Hippocampal formation (tissue), 2 donors: ENCODE measurements at places on chromosomes 4 and X.

DNA sequence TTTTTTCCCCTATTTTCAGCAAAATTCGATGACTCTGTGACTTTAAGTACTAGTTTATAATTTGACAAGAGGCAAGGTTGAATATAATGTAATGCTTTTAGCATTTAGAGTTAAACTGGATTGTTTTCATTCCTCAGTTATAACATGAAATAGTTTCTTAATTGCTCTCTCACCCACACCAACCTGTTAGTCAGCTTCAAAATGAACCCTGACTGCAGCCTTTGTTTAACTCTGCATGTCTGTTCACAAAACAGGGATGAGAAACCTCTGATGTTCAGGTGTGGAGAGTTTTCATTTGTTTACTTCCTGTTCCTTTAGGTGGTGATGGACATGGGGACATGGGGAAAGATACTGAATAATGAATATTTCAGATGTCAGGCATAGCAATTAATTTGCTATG is 49.9 kb upstream of the MND1 start:
- DNase-seq: no peak

DNA sequence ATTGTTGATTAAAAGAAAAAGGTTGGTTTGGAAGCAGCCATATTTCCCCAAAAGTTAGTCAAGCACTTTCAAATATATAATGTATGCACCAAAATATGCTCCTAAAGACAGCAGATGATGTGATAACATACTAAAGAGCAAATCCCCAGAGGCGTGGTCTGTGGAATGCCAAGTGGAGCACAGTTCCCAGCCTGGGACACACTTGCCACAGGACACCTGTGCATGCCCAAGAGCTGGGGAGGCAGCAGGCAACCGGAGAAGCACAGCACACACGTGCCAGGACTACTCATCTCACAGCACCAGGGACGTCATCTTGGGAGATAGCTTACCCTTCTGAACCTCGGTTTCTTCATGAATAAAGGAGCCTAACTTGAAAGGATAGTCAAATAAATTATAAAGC is 12.5 kb downstream of the STX18 start:
- no peak for DNase-seq

DNA sequence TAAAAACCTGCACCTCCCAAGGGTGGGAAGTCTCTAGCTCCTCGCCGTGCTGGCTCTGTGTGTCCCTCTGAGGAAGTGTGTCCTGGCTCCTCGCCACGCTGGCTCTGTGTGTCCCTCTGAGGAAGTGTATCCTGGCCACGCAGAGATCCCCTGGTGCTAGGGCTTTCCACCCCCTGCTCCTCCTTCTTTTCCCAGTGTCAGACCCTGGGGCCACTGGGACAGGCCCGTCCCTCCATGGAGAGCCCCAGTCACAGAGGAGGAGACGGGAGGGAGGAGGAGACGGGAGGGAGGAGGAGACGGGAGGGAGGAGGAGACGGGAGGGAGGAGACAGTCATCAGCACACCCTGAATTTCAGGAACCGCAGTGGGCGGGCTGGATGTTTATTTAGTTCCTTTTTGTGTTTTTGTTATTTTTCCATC is 53.8 kb upstream of the HGFAC start:
- DNase-seq: no peak

DNA sequence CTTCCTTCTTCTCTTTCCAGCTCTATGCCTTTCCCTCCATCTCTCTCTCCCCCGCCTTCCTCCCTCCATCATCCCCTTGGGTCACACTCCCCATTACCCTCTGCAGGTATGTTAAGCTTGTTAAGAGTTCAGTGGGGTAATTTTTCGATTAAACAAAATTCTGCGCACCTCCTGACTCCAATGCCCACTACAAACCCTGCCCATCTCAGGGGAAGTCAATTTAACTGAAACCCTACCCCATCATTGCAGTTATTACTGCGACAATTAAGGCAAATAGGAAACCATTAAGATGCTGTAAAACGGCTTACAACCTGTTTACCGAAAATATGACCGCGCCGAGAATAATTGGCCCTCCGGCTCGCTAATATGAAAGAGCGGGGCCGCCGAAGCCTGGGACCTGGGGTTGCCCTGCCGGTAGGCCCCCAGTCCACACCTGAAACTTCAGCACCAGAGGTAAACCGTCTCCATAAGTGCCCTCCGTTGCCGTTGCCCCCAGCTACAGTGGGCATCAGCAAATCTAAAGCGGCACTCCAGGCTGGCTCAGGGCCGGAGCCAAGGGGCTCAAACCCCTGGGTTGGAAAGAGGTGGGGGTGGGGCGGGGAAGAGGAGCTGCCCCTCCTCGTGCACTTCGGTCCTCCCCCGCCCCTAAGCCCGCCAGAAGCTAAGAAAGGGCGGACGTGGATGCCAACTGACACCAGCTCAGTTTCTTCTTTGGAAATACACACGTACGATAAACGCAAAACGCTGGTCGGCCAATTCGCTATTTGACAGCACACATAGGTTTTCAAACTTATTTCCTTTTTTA is 4.8 kb downstream of the ARX start:
- no peak for DNase-seq

DNA sequence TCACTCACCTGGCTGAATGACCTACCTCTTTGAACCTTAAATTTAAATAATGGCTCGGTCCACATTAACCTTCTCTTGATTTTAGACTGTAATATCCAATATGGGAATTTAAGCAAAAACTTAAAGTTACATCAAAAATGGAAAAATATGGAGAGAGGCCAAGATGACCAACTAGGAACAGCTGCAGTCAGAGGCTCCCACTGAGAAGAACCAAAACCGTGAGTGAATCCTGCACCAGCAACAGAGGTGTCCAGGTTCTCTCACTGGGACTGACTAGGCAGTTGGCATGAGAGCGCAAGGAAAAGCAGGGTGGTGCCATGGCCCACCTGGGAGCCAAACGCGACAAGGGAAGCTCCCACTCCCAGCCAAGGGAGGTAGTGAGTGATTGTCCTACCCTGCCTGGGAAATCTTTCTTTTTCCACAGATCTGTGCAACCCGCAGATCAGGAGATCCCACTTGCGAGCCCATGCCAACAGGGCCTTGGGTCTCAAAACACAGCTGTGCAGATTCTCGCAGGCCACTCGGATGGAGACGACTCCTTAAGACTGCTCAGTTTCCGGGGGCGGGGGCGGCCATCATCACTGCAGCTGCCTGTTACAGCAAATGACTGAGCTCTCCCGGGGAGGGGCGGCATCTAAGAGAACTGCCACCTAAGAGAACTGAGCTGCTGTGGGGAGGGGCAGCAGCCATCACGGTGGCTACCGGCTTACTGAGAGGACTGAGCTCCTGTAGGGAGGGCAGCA is 343.4 kb downstream of the DMD start:
- no peak for DNase-seq

- no peak for DNase-seq
Observed at GRCh38 chr4:40672528-40673522, 43.2 kb upstream of the RBM47 start.

- peak; percentile 36 for DNase-seq
Observed at GRCh38 chr4:28686618-28687017, 1826.0 kb downstream of the STIM2 start.

- no peak for DNase-seq
Observed at GRCh38 chr4:8297141-8297601, 27.6 kb downstream of the HTRA3 start.

DNA sequence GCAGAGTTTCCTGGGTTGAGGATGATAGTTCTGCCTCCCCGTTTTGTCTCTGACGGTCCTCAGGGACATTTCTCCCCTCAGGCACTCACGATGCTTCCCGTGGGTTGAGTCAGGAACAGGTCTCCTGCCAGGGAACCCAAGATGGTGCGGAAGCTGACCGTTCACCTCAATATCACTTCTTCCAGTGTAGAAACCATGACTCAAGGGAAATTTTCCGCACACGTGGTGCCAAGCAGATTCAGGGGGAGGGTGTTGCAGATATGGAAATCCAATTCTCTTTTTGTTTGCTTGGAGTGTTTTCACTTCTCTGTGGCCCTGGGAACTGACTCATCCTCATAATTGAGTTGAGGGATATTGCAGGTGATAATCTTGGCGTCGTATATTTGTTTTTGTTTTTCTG is 46.7 kb downstream of the CXorf49B start:
- no peak for DNase-seq

GRCh38 chr4:22356987-22357596 is 158.8 kb downstream of the ADGRA3 start:
- peak; percentile 26 for DNase-seq

- DNase-seq: no peak
Observed at GRCh38 chr4:55635741-55636655, at the start of gene NMU. TSS of gene NMU (minus strand) at chr4:55636298. CDS start at chr4:55636192, 106 bp downstream.

DNA sequence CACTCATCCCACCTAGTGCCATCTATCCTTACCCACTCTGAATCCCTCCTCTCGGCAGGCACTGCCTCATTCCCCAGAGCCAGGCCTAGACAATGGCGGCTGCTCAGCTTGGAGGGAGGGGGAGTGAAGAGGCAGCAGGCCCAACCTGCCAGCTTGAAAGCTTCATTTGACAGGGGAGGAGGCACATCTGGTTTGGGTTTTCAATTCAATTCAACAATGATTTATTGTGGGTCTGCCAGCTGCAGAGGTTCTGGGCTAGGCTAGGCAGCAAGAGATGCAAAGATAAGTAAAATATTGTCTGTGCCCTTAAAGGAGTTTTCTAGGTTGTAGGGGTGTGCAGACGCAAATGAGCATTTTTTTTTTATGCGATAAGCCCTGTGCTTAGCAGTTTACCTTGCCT is 58.5 kb downstream of the RTL9 start:
- DNase-seq: no peak

- DNase-seq: no peak
Observed at GRCh38 chrX:9282325-9282724, 182.5 kb upstream of the TBL1X start.

- no peak for DNase-seq
Observed at GRCh38 chr4:33724685-33725084, 2519.6 kb downstream of the ARAP2 start.

GRCh38 chr4:185381288-185382196 is 14.2 kb downstream of the LRP2BP start:
- no peak for DNase-seq

- DNase-seq: no peak
Observed at GRCh38 chr4:111883557-111883999, 261.7 kb upstream of the FAM241A start.

DNA sequence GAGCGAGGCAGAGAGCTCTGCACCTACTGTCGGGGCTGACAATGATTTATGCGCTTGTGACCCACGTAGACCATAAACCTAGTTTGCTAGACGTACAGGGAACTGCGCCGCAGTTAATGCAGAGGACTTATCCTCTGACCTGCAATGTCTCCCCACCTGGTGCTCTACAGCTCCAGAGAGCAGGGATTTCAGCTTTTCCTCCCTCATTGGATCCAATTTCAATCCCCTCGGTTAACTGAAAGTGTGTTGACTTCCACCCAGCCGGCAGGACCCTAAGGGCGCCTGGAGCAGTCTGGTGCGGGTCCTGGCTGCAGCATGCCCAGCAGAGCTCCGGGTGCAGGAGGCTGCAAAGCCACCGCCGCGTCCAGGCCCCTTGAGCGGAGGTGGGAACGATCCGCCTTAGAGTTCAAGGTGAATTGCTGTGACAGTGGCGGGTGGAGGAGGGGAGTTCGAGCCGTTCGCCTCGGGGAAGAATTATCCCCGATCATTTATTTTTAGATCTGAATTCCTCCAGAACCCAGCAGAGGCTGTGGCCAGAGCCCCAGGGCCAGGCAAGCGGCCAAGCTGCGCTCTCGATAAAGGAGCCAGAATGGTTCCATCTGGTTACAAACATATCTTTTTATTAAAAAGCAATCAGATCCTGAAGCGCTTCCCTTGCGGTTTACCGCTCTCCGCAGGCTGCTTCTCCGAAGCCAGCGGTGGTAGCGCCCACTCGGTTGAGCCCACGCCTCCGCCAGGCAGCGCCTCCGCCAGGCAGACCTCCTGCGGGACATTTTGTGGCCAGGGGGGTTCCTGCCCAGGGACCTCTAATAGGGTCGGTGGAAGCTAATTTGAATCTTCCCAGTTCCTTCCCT is 66.0 kb downstream of the FBXO8 start:
- DNase-seq: no peak

DNA sequence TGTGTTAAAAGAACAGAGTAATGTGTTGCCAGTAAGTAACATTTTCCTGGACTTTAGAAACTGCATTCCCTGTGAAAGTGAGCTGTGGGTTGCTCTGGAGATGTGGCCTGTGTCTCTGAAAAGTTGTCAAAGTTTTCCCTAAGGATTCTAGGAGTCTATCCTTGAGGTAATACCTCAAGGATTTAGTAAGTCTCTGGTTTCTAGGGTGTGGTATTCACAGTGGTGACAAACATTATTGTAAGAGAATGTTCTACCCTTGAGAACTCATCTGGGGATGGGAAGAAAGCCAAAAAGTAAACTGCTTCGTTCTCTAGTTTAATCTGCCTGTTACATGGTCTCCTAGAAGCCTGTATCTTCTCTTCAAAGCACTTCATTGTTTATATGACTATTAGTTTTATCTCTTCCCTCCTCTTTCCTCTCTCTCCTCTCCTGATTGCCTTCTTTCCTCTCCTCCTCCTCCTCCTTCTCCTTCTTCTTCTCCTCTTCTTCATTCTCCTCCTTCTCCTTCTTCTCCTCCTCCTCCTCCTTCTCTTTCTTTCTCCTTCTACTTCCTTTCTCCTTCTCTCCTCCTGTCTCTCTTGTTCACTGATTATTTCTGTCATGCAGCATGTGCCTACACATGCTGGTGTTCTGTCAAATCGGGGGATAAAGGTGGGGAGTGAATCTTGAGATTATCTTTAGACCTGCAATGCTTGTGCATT is 321.3 kb downstream of the PTTG2 start:
- no peak for DNase-seq

DNA sequence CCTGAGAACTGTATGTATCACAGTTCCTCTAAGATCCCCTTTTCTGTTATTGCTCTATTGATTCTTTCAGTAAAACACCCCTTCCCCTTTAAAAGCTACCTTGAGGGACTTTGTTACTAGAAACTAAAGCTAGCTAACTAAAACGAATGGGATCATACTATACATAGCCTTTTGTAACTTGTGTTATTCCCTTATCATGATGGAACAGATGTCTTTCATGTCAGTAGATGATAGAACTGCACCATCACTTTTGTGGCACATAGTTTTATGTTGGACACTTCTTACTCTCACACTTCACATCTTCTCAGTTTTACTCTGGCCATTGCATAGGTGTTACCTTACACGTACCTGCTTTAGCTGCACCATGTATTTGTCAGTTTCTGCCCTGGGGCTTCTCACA is 46.6 kb upstream of the PGRMC2 start:
- DNase-seq: no peak

- DNase-seq: no peak
Observed at GRCh38 chr4:87633243-87633642, 16.8 kb upstream of the DMP1 start.
